WTC11 (cell line): ENCODE measurements at places on chromosomes 1 and 21.
A peak's percentile ranks its signal among the peaks of the same experiment; 100 is the strongest.

GRCh38 chr1:167430849-167431242, 87.5 kb downstream of the CD247 start:
- no peak for DNase-seq

DNA sequence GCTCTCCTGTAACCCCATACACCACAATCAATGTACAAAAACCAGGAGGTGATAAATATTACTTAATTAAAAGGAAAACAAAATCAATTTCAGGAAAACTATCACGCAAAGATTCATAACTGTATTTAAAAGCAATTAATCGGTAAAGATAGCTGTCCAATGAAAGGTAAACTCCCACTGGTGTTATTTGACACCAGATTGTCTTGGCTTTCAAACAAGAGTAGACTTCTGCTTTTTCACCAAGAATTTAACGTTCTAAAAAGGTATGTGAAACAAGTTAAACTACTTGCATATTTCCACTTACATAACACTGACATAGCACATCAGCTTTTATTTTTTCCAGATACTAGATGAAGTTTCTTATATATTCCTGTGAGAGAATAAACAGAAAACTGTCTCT, 3.5 kb downstream of the PLPP3 start:
- no peak for DNase-seq

GRCh38 chr1:43584204-43584603, 53.5 kb downstream of the PTPRF start:
- DNase-seq: no peak

DNA sequence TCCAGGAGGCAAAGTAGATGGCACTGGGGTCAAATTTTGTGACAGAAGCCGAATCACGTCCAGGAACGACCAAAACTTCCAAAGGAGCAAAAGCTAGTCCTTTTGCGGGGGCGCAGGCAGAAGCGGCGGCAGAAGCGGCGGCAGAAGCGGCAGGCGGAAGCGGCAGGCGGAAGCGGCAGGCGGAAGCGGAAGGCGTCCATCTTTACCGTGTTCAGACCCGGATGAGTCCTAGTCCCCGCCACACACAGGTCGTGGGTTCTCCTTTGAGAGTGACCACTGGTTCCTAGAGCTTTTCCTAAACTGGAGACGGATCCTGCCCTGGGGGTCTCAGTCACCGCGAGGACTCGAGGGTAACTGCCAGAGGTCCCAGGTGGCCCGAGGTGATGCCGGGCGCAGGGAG, 53.6 kb downstream of the POFUT2 start:
- no peak for DNase-seq

GRCh38 chr1:205317311-205317917, 4.1 kb downstream of the NUAK2 start:
- no peak for DNase-seq

- DNase-seq: no peak
Observed at GRCh38 chr1:38892976-38893375, 11.6 kb upstream of the GJA9 start.

GRCh38 chr1:51299981-51300670, 30.2 kb downstream of the TTC39A start:
- no peak for DNase-seq

- no peak for DNase-seq
Observed at GRCh38 chr1:89512996-89513720, 11.5 kb upstream of the LRRC8B start.

DNA sequence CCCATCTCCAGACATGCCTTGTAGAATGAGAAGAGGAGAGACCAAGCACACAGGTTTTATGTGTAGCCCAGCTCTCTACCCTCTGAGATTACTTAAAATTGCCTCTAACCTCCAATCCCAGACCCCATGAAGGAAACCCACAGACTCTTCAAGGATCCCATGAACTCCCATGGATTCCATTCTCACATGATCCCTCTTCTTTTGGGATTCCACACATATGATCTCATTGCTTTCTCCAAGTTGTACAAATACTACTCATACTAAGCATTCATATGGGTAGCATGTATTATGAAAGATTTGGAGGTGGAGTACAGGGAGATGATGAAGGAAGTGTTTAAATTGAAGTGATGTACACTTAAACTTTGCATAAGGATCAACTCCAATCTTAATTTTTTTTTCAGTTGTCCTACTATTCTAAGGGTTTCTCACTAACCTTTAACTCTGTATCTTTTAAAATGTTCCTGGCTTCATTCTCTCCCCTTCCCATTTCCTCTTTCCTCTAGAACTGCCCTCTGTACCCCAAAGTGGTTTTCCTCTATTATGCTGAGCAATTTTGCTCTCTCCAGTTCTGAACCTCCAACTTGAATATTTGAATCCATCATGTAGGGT, 41.6 kb downstream of the MFSD2A start:
- no peak for DNase-seq

GRCh38 chr1:1318131-1318652, 6.3 kb downstream of the INTS11 start:
- DNase-seq: no peak

DNA sequence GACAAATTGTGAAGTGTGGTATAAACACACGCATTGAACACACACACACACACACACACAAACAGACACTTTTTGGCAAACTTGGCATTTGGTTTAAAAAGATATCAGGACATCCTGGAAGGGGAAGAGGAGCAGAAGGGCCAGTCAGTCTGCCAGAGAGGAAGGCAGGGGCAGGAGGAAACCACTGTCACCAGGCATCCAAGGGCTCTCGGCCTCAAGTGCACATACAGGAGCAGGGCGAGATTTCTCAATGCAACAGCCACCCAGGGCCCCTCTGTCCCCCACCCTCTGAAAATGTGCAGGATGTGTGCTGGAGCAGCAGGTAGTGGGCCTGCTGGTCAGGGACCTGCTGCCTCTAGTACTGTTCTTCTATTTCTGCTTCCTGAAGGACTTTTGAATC, 71.2 kb downstream of the ABCA4 start:
- DNase-seq: no peak

GRCh38 chr1:45854724-45855123, 51.3 kb downstream of the MAST2 start:
- no peak for DNase-seq

- no peak for DNase-seq
Observed at GRCh38 chr1:209552406-209553264, 30.9 kb upstream of the CAMK1G start.

DNA sequence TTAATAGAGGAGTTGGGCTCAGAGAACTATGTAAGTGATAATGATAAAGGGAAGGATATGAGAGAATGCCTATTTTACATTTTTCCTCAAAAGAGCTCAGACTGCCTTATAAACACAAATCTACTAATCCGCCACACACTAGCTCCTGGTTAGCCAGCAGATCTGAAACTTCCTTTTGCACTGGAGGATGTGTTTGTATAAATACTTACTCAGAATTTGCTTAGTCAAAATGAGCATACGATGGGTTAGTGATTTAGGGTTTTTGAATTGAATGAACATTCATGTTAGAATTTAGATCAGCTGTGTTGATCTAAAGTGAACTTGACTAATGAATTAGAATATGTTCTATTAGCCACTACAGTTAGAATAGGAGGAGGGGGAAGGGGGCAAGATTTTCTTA, 9.1 kb upstream of the IER5 start:
- no peak for DNase-seq

GRCh38 chr1:233138788-233139585, 156.5 kb downstream of the PCNX2 start:
- DNase-seq: no peak

- no peak for DNase-seq
Observed at GRCh38 chr1:223802032-223802431, 43.7 kb downstream of the TP53BP2 start.

- no peak for DNase-seq
Observed at GRCh38 chr1:33060579-33061083, 20.3 kb upstream of the AZIN2 start.

GRCh38 chr1:208161005-208161404, 83.2 kb downstream of the PLXNA2 start:
- no peak for DNase-seq

DNA sequence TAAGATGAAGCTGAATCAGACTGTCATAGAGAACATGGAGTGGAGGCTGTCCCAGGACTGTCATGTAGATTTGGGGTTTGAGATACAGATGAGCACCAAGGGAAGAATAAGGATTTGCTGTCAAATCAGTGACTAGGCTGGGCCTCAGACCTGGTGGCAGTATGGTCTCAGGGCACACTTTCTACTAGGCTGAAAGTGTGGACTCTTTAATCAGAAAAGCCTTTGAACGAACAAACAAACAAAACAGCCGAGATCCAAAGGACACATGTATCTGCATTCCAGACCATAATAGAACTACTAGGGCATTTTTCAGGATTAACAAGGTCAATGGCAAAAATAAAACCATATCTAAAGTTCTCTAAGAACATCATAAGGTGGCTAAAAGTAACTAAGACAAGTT, 2.9 kb downstream of the OR10J1 start:
- no peak for DNase-seq

DNA sequence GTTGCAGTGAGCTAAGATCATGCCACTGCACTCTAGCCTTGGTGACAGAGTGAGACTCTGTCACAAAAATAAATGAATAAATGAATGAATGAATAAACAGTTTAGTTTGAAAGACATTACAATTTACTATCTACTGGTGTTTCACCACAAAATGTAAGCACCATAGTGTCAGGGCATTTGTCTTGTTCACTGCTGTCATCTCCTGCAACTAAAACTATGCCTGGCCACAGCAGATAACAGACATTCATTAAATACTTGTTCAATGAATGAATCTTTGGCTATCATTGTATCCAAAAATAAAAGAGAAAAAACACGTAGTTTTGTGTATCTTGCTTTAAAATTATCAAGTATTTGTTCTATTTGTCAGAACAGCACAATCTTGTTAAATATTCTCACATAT, 32.5 kb downstream of the SASS6 start:
- no peak for DNase-seq

- DNase-seq: no peak
Observed at GRCh38 chr1:47405697-47406096, 10.4 kb upstream of the FOXE3 start.

GRCh38 chr1:7654725-7655124, 116.4 kb upstream of the VAMP3 start:
- DNase-seq: no peak

DNA sequence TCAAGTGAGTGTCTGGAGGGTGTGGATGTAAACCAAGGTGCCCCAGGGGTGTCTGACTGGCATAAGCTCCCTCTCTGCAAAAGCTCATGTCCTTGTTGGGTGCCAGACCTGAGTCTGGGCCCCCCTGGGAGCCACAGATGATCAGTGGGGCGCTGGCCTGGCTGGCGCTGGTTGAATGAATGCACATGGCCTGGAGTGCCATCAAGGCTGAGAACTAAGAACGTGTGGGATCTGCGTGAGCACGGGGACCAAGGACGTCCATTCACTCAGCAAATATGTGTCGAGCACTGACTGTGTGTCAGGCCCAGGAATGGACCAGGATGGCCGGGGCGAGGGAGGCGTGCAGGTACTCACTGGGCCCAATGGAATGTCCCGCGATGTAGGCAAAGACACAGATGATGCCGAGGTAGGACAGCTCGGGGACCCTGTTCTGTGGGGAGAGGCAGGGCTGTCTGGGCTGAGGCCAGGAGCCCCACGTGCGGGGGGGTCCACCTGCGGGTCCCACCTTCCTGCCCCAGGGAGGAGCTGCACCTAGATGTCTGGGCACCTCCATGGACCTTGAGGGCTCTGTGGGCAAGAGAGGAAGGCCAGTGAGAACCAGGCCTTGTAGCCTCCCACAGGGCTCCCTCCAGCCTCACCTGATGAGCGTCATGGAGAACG, 19.1 kb downstream of the SLC2A7 start:
- no peak for DNase-seq

- peak; percentile 91 for DNase-seq
Observed at GRCh38 chr1:6343506-6344405, 49.8 kb downstream of the ACOT7 start.

DNA sequence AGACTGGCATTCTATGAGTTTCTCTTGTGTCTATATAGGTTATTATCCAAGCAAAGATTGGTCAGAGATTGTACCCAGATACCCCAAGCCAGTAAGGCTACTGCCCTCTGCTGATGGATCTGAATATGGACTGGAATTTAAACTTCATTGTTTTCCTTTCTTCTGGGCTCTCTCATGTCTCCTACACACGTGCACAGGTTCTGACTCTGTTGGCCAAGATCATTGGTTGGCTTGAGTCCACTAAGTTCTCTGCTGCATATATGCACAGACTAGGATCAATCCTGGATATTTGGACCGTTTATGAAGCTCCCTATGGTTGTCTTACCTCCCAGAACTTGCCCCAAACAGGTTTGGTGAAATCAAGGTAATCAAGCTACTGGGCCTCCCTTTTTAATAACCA, 69.7 kb downstream of the CC2D1B start:
- DNase-seq: no peak

DNA sequence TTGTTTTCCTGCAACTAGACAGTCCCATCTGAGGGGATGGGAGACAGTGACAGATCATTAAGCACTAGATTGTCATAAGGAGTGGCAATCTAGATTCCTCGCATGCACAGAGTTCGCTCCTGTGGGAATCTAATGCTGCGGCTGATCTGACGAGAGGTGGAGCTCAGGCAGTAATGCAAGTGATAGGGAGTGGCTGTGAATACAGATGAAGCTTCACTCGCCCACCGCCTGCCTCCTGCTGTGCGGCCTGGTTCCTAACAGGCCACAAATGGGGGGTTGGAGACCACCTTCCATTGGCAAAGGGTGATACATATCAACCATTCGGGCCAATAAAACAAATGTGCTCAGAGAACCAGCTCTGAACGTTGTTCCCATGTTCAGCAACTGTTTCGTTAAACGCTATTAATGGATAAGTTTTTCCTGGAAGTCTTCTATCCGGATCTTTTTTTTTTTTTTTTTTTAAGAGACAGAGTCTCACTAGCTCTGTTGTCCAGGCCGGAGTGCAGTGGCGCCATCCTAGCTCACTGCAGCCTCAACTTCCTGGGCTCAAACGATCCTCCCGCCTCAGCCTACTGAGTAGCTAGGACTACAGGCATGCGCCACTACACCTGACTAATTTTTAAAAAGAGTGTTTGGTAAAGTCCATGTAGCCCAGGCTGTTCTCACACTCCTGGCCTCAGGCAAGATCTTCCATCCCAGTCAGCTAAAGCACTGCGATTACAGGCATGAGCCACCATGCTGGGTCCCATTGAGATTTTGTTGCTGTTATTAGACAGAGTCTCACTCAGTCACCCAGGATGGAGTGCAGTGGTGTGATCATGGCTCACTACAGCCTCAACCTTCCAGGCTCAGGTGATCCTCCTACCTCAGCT, 8.7 kb upstream of the RSRP1 start:
- no peak for DNase-seq

GRCh38 chr1:234778221-234779159, 168.5 kb upstream of the IRF2BP2 start:
- DNase-seq: no peak
